GM23248 (cell line): ENCODE measurements at places on chromosomes 11 and 22. TPM values are rescaled to one million over a fixed set of nuclear protein-coding genes. Genes with fewer than 3 reads are reported as not detected.

- DNase-seq = no peak
Measured at GRCh38 chr11:27266125-27266524, 96.9 kb downstream of the CCDC34 start.

DNA sequence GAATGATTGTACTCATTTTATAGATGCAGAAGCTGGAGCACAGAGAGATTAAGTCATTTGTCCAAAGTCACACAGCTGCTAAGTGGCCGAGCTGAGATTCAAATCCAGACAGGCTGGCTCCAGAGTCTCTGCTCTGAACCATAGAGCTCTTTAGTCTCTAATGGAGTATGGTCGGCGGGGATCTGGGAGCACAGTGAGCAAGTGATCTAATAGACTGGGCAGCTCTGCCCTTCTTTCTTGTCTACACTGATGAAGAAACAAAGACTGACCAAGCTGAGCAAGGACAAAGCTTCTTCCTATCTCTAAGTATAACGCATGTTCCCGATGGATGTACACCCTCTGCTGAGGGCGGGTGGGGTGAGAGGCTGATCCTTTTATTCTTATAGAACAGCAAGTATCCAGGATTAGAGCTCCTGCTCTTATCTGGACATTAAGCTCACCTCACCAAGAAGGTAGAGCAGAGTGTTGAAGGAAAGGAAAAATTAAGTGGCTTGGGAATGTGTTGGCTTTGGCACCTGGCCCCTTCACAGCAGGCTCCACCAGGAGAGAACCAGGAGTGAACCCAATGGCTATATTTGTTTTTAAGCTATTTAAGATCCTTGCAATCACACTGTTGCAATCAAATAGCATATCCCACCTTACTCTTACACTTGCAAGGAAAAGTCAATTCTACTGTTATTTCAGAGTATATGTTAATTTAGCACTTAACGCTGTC lies 68.7 kb downstream of the ETS1 start:
- DNase-seq = peak; percentile 57

DNA sequence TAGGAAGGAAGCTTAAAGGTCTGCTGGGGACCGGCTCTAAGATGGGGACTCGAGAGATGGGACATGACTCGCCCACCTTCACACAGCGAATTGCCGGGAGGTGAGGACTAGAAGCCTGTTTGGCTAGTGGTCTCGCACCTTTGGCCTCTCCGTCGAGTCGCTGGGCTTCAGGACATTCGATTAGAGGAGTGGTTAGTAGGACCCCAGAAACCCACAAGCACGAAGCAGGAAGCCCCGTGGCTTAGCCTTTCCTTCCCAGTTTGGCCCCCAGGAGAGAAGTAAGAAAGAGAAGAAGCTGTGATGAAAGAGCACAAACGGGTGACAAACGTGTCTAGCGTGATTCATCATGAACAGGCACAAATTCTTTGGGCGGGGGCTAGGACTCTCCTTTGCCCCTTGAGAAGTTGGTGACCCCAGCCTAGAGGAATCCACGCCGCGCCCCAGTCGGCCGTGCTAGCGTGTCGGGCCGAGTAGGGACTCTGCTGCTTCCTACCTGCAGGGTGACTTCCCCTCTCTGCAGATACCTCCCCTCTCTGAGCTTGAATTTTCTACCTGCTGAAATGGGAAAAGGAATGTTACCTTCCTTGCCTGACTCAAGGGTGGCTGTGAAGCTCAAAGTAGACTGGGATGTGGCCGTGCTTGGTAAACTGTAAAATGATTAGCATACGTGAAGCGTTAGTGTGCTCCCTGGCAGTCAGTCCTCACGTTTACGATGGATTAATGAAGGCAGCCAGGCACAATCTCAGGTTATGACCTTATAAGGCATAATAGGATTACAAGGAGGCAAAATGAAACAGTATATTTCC lies 1.1 kb upstream of the ADM start:
- peak; percentile 85 for DNase-seq

- no peak for DNase-seq
Measured at GRCh38 chr11:66187453-66187852, 81.0 kb upstream of the RAB1B start.

- DNase-seq = no peak
Measured at GRCh38 chr11:123608371-123608770, 46.1 kb downstream of the SCN3B start.

GRCh38 chr11:118560806-118561205 lies 4.9 kb downstream of the IFT46 start:
- no peak for DNase-seq

DNA sequence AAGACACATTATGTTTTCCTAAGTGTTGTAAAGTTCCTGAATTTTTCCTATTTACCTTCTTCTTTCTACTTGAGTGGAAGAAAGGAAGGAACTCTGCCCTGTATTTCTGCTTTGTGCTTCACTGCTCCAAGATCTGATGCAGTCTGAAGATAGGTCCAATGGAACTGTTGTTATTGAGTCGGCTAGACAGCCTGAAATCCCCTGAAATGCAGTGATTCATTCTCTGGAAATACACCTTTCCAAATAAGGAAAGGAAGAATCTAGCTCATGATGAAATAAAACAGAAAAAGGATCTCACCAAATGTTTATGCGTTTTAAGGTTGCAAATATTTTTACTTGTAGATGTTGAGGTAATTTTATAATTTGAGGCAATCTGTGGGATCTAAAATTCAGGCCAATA lies 322.8 kb downstream of the GUCY1A2 start:
- peak; percentile 50 for DNase-seq

DNA sequence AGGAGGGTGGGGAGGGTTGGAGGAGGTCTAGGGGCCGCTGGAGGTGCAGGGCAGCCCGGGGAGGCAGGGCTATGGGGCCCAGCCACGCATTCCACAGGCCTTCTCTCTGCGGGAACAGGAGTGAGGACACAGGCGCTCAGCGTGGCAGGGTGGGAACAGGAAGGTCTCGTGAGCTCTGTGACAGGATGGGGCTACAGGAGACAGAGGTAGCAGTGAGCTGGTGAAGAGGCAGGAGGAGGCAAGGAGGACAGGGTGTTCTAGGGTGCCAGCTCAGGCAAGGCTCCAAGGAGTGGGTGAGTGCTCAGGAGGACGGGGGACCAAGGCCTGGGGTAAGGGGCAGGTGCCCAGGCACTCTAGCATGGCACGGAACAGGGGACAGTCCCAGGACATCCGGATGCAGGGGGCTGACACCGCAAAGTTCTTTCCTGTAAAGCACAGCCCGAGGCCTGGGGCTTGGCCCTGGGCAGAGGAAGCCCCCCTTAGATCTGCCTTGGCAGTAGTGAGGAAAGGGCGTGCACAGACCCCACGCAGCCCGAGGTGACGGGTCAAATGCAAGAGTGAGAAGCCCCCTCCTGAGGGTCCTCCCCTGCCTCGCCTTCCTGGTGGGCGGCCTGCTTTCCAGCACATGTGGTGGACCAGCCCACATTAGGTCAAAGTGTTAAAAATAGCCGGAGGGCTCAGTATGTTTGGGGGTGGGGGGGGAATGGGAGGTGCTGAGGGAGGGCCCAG lies 4.7 kb upstream of the NEAT1 start:
- DNase-seq = peak; percentile 69

- DNase-seq = no peak
Measured at GRCh38 chr11:31657091-31657490, 147.5 kb downstream of the ELP4 start.

DNA sequence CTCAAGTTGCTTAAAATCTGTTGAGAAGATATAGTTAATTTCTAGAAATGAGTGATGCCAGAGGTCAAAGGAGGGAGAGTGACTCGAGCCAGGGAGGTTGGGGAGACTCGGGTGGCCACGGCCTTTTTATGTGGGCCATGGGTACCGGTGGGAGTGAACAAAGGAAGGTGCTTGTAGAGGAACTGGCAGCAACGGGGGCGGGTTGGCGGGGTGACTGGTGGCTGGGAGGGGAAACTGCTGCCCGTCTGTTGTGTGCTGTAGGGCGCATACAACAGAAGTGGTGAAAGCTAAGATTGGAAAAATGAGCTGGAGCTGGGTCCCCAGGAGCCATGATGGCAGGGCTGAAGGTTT lies 5.4 kb downstream of the DAGLA start:
- DNase-seq = no peak

DNA sequence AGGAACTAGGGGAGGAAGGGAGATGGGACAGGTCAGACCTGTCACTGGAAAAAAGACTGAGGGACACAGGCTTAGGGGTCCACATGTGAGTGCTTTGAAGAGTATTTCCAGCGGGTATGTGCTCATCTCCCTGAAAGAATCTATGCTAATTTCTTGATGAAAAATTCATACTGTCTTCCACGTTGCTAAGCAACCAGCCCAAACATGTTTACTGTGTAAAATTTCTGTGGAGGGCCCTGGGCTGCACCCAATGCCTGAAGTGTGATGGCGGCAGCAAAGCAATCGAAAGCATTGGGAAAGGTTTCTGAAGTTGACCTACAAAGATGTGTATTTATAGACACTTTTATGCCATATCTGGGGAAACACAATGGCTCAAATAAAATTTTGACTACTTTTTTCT lies 7.4 kb downstream of the SYT13 start:
- DNase-seq = peak; percentile 17

DNA sequence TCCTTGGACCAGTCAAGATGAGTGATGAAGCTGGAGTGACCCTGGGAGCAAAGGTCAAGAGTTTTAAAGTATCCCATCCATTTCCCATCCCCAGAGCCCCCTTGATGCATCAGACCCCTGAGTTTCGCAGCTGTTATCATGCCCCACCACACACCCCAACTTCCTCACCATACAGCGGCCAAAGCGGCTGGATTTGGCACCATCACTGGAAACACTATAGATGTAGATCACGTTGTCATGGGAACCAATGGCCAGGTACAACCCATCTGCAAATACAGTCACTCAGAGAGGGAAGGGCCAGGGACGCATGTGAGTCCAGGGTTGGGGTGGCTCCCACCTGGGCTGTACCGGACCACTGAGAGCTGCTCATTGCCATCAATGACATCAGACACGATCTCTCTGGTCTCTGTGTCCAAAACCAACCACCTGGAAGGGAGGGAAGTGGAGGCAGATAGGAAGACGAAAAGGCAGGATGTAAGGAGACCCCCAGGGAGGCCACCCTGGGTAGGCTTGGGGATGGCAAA lies 2.2 kb upstream of the MTA2 start:
- no peak for DNase-seq

The C11orf52 gene
- polyA plus RNA-seq = 0.78 and 1.2 TPM in 2 replicates

The ADM2 gene
- polyA plus RNA-seq = 11.6 and 14.0 TPM in 2 replicates

The IRAG1 gene
- 4.5 and 5.3 TPM in 2 replicates for polyA plus RNA-seq
